Activated CD8-positive, alpha-beta memory T cell treated with anti-CD3 and anti-CD28 coated beads for 4 hours (primary cell): ENCODE measurements at places on chromosomes 6 and 20.

DNA sequence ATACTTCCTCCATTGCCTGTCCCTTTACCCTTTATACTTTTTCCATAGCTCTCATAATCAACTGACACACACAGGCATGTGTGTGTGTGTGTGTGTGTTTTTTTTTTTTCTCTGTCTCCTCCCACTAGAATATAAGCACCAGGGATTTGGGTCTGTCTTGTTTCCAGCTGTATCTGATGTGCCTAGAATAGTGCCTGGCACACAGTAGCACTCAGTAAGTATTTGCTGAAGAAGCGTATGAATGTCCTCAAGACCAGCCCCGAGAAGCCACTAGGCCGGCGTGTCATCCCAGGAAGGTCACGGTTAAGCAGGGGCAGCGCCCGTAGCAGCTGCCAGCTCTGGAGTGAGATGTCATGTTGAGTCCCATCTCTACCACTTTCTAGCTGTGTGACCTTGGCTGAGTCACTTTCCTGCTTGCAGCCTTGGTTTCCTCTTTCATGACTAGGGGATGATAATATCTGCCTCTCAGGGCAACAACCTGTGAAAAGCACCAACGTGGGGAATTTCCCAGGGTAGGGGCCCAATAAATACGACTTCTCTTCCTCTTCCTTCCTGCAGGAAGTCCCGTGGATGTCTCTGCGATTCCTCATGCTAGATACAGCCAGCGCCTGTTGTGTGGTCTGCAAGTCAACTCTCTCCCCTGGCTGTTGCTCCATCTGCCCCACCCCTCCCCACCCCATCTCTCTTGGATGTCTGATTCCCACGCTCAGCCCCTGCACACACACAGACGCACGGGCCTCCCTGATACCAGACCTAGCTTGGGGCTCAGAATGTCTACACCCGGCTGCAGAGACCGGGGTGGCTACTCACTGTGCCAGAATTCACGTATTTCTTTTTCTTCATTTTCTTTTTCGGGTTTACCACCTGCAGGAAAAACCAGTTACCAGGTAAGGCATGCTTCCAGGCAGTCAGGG, 58.1 kb downstream of the RAB44 start:
- DNase-seq: peak; percentile 54

GRCh38 chr6:138803331-138803730, 7.4 kb downstream of the ECT2L start:
- no peak for DNase-seq

- DNase-seq: no peak
Measured at GRCh38 chr6:71248306-71248765, 40.3 kb upstream of the OGFRL1 start.

DNA sequence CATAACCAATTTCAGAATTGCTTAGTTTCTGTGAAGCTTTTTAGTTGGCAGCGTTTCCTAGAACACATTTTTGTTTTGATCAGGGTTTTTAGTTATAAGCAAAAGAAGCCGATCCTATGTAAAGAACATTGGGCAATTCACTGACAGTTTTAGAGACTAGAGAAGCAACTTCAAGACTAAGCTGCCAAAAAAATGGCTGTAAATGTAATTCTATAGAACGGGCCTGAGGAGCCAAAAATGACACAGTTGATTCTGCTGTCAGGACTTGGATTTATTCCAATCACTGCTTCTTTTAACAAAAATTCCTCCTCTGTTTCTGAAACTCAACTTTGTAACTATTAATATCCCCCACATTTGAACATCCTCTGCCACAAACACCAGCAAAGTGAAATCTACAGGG, 236.0 kb upstream of the EYS start:
- no peak for DNase-seq

DNA sequence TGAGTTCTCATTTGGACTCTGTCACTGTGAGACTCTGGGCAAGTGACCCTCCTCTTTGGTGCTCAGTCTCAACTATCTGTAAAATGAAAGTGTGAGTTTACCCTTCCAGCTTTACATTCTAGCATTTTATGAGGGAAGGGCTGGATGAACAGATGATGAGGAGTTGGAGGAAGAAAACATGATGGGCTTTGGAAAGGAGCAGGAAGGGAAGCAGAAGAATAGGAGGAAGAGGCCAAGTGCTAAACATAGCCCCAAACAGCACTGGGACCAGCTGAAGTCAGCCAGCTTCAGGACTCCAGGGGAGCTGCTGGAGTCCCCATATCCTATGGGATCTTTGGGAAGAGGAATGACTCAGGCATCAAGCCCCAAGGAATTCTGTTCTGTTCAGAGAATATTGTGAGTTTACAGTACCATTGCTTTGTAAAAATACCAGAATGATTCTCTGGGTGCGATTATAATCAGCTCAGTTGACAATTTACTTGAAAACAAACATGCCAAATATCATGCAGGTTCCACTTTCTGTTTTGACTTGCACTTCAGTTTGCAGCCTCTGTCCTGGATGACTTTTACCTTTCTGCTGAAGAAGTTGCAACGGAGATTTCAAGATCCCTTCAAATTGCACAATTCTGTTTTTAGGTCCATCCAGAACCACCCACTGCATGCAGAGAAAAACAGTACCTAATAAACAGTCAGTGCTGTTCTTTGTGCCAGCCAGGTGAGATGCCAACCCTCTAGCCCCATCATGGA, 3.2 kb downstream of the CD40 start:
- no peak for DNase-seq

DNA sequence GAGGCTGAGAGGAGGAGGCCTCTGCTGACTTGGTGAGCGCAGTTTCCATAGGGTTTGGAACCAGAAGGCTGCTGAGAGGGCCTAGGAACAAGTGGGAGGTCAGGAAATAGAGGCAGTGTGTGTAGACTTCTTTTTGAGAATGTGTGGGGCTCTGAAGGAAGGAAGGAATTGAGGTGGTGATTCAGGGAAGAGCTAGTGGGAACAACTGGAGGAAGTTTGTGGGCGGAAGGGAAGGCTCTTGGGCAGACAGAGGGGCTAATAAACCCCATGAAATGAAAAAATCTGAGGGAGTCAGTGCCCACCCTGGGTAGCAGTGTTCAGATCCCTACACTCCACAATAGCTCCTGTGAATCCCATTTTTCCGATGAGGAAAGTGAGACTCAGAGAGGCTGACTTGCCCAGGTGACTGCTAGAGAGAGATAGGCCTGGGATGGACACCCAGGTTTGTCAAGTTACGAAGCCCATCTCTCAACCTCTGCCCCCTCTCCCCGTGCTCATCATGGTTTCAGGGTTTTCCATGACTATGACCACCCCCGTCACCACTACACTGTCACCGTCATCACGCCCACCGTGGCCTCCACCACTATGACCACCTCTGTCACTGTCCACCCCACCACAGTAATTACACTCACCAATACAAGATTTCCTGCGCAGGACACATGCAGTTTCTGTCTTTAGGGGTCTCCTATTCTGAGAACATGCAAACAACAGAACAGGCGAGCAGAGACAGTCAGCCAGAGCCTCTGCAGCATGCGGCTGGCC, 106.4 kb downstream of the MRPL14 start:
- DNase-seq: no peak

GRCh38 chr6:13068586-13069210, 259.6 kb downstream of the TBC1D7 start:
- DNase-seq: no peak

GRCh38 chr6:70563530-70563929, 3.2 kb upstream of the SDHAF4 start:
- no peak for DNase-seq

GRCh38 chr6:36688739-36689075, 8.9 kb upstream of the RAB44 start:
- DNase-seq: no peak

GRCh38 chr20:4603724-4604123, 118.0 kb upstream of the PRND start:
- no peak for DNase-seq

DNA sequence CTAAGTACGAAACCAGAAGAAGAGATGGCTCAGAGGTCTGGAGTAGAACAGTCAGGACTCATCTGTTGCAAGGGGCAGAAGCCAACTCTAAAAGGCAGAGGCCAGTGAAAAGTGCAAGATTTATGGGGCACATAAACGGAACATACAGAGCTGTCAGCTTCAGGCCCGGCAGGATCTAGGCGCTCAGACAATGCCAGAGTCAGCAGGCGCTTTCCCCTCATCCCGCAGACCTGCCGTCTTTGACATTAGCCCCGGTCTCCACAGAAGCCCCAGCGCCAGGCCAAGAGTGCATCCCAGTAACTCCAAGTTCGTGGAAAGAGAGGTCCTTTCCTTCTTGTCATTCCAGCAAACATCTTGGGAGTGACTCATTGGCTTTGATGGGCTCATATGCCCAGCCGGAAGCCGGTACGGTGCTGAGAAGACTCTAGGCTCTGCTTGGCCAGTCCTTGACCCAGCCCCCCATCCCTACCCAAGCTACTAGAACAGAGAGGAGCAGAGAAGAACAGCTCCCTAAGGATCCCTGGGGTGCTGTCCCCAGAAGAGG, 260.9 kb downstream of the TAF4 start:
- DNase-seq: no peak

DNA sequence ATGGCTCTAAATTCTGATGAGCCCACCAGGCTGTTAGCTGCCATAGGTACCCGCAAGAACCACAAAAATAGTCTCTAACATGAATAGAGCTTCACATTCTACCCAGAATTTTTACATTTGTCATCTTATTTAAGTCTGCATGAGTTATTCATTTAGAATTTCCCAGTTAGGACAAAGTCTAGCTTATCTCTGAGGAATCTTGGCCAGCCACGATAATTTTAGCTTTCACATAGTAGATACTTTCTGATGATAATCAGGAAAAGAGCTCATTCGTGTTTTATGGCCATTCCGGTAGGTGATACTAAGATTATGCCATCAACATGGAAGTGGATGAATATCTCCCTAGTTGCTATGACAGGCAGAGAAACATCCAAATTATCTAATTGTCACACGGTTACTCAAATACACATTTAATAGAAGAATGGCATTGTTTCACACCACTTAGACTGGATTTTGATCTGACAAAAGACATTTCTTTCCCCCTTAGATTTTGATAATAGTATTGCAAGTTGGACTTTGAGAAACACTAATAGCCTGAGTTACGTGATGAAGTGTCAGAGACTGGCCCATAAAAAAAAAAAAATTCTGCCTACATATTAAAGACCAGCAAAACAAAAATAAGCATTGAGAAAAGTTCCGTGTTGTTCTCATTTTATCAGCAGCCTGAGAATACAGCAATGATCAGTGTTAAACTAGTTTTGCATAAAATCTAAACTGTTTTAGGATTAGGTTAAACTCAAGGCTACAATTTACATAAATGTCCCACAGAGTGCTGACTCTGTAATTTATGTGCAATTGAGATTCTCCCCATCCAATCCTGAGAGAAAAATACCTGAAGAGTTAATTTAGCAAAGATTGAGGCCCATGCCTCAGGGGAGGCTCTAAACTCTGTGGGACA, 397.5 kb upstream of the ARID1B start:
- no peak for DNase-seq

GRCh38 chr6:21587961-21588480, 5.5 kb upstream of the SOX4 start:
- DNase-seq: no peak

- DNase-seq: no peak
Measured at GRCh38 chr20:38217791-38218565, 42.6 kb downstream of the KIAA1755 start.

DNA sequence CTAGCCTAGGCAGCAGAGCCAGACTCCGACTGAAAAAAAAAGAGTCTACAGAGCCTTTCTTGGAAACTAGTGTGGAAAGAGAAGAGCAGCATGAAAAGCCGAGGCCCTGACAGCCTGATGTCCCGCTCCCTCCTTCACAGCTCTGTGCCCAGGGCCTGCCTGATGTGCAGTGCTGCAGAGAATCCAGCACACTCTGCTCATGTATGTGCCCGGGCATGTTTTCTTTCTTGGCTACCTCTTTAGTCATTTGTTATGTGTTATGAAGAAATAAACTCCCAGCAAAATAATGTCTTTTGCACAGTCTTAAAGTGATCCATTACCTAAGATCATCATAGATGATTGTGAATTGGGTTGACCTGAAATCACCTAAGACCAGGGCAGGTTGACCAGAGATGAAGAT, 78.1 kb upstream of the EZR start:
- DNase-seq: no peak

DNA sequence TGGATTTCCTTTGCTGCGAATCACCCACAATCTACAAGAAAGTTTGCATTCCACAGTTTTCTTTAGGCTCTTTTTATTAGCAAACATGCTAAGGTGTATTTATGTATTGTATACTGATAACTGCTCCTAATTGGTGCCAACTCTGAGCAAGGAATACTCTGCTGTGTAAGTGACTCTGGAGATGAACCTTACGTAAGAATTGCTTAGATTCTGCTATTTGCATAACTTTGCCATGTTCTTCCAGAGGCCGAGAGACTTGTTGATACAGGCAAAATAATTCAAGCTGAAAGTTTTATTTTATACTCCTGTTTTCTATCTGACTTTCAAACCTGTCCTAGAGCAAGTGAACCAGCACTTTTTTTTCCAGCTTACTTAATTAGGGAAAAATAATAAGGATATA, 461.3 kb downstream of the GJA1 start:
- DNase-seq: no peak

DNA sequence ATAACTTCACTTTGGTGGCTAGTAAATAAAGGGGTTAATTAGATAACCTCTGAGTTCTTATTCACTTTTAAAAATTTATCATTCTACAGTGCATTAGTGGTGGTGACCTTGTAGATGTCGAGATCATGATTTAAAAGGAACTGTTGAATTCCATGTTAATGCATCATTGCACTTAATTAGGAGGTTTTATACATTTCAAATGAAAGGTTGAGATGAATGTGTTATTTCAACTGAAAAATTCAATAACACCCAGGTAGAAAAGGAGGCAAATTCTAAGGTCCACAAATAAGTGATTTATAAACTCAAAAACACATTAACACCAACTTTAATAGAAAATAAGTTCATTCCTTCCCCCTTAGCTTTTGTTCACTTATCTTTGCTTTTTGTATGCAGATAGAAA, 58.3 kb upstream of the TMEM170B start:
- DNase-seq: no peak
